ENCODE measurements at places on chromosomes 2 and 18. TPM values are rescaled to one million over a fixed set of nuclear protein-coding genes. Genes with fewer than 3 reads are reported as not detected.

DNA sequence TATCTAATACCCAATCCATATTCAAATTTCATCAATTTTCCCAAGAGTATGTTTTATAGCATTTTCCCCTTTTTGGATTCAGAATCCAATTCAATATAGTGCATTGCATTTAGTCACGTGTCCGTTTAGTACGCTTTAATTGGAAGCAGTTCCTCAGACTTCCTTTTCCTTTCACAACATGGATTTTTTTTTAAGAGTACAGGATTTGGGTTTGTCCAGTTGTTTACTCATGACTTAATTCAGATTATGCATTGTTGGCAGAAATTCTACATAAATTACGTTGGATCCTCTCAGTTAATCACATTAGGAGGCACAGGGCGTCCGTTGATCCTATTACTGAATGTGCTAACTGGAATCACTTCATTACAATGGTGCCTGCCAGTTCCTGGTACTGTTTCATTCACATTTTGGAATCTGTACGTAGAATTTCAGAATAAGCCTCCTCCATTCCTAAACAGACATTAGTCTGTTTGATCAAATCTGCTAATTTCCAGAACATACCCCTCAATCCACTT, 70.0 kb upstream of the ATIC start:
- no peak for DNase-seq

The MC4R gene
- not detected for total RNA-seq

- DNase-seq, result peak; percentile 42
Measured at GRCh38 chr2:230441227-230441897, 25.4 kb downstream of the SP100 start.

GRCh38 chr18:48884306-48884705, 66.5 kb downstream of the SMAD7 start:
- peak; percentile 10 for DNase-seq

The LIPG gene
- 0.09 TPM for total RNA-seq

DNA sequence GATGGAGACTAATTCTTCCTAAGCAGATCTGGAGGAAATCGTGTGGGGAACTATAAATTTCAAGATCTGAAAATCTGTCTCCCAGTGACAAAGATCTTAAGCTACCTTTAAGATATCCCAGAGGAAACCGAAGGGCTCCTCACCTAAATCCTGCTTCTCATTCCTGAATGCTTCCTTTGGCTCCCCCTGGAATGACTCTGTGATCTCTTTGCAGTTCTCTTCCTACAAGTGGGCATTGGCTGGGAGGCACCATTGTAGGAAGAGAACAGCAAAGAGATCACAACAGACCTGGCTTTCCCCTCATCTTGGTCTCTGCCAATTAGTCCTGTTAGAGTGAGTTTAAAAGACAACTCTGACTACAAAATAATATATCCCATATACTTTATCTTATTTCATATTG, 70.0 kb upstream of the KCNH7 start:
- DNase-seq, result no peak

The DUSP2 gene
- 1.6 TPM for total RNA-seq

DNA sequence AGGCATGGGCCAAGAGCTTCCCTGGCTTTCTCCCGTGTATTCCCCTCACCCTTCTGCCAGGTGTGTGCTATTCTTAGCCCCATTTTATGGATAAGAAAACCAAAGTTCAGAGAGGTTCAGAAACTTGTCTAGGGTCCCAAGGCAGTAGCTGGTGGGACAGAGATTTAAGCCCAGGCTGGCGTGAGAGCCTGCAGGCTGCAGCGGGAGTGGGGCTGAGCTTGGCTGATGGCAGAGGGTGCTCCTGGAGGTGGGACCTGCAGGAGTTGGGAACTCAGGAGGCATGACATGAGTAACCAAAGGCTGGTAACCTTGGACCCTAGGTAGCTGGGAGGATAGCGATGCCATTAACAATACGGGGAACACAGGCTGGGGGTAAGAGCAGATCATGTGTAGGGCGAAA, 87.3 kb upstream of the B3GNT7 start:
- no peak for DNase-seq

The CDKL4 gene
- total RNA-seq, result 0.88 TPM

The TMEM178A gene
- total RNA-seq, result 5.4 TPM

DNA sequence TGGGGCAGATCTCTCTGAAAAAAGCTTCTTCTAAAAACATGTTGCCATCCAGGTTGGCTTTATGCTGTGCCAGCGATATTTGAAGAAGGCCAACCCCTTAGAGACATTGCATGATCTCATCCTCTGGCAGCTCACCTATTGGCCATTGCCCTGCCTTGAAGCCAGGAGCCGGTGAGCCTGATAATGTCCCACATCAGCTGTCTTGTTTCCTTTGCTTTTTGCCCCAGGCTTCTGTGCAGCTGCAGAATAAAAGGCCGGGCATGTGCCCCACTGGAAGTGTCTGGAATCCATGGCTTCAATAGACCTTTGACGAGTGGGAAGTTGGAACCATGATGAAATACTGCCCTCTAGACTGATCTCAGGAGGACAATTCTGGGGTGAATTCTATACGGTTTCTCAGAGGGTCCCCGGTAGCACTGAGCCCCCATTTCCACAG, 523.5 kb upstream of the ZEB2 start:
- no peak for DNase-seq

DNA sequence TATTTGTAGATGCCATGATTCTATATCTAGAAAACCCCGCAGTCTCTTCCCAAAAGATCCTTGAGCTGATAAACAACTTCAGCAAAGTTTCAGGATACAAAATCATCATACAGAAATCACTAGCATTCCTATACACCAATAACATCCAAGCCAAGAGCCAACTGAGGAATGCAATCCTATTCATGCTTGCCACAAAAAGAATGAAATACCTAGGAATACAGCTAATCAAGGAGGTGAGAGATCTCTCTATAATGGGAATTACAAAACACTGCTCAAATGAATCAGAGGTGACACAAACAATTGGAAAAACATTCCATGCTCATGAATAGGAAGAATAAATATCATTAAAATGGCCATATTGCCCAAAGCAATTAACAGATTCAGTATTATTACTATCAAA, 551.4 kb upstream of the SLC39A10 start:
- no peak for DNase-seq

The SKA1 gene
- 0.74 TPM for total RNA-seq

- DNase-seq, result no peak
Measured at GRCh38 chr2:38315707-38316333, 61.3 kb downstream of the ATL2 start.

The SLC23A3 gene
- total RNA-seq, result 0.50 TPM

GRCh38 chr2:134347756-134348155, 93.9 kb downstream of the MGAT5 start:
- no peak for DNase-seq

DNA sequence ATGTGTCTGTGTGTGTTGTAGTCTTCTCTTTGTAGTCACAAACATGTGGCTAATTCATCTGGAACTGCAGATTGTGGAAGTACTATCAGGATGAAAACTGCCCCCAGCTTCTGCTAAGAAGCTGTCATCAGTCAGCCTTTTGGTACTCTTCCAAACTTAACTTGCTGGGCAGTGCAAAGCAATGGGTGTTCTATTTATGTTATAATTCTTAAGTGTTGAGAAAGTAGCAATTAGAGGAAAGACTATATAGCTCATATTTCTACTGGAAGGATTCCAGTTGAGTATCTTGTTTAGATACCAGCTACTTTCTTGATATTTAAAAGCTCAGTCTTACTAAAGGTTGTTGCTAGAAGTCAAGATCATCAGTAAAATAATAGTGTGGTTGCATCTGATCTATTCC, 52.1 kb downstream of the SLC38A11 start:
- DNase-seq, result no peak

GRCh38 chr2:207156451-207157161, 9.1 kb downstream of the KLF7 start:
- DNase-seq, result no peak
